ENCODE measurements at places on chromosomes 2 and 18.

DNA sequence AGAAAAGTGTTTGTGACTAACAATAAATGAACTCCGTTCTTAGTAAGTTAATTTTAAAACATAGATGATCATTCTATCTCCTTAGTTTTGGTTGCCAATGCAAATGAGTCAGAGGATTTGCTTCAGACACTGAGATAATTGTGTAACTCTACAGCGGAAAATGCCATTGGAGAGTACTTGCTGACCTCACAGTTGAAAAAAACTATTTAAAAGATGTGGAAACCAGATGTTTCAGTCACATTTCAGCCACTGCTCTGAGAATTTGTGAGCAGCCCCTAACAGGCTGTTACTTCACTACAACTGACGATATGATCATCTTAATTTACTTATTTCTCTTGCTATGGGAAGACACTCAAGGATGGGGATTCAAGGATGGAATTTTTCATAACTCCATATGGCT, at the start of gene TNFAIP6:
TSS of gene TNFAIP6 (plus strand) at position 234 of the 400 bp plus-strand sequence. CDS start at position 309, 75 bp downstream.
- no peak for DNase-seq

DNA sequence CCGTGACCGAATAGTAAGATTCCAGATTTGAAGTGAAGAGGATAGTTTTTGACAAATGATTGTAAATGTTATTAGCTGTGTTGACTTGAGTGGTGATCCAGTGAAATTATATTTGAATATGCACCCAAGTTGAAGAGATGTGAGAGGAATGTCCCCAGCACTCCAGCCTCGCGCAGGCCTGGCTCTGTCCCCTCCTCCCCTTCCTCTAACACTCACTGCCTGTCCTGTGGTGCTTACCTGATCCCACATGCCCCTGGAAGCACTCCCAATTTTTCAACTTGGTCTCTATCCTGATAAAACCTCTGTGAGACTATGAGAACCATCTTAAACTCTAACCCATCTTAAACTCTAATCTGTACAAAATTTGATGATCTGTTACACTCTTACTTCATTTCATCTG, 154.7 kb upstream of the LRP1B start:
- no peak for DNase-seq

- DNase-seq = no peak
These were observed 157.6 kb upstream of the NRP2 start for GRCh38 chr2:205524656-205525055.

- no peak for DNase-seq
These were observed 62.8 kb upstream of the RNF152 start for GRCh38 chr18:61955644-61956043.

GRCh38 chr2:85593023-85593422, 2.5 kb upstream of the RNF181 start:
- DNase-seq = no peak

DNA sequence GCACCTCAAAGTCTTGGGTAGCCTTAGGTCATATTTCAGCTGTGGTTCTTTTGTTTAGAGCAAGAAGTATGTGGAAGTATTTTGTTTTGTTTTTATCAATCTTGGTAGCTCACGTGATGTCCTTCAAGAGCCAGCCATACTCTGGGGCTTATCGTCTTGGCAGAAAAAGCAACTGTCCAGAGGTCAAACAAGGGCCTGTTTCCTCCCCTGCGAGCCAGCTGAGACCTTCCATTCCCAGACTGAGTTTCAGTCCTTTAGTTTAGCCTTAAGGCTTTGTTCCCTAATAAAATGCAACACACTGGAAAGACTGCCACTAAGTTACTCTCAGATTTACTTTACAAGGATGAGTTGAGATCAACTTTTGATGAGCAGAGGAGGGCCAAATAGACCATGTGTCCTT, 63.5 kb downstream of the TXNL1 start:
- DNase-seq = no peak

DNA sequence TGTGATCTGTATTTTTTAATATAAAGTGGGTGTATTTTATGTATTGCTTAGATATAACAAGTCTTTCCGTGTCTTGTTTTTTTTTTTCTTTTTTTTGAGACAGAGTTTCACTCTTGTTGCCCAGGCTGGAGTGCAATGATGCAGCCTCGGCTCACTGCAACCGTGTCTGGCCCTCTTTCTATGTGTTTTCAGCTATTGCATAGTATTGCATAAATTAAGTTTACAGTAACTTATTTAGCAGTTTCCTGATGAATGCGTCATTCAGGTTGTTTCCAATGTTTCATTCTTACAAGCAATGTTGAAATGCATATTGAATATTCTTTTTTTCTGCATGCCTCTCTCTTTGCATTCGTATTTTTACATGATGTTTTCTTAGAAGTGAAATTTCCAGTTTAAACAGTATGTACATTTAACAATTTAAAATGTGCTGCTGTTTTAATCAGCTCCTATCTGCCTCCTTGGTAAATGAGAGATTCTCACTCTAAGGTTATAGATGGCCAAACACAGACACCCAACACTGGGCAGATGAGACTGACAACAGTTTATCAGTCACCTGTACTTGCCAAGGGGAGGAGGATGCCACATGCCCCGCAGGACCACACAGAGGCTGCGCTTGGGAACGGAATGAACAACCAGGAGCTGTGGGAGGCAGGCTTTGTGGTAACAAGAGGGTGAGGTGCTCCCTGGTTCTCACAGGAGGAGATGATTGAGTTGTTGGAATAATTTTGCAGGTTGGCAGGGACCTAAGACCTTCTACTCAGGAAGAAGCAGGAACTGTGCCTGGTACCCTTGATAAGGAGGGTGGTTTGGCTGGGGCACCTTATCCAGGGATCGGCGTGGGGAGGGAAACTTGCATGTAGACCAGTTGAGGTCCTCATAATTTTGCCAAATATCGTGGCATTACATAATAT, 7.5 kb downstream of the SLC9A4 start:
- no peak for DNase-seq

DNA sequence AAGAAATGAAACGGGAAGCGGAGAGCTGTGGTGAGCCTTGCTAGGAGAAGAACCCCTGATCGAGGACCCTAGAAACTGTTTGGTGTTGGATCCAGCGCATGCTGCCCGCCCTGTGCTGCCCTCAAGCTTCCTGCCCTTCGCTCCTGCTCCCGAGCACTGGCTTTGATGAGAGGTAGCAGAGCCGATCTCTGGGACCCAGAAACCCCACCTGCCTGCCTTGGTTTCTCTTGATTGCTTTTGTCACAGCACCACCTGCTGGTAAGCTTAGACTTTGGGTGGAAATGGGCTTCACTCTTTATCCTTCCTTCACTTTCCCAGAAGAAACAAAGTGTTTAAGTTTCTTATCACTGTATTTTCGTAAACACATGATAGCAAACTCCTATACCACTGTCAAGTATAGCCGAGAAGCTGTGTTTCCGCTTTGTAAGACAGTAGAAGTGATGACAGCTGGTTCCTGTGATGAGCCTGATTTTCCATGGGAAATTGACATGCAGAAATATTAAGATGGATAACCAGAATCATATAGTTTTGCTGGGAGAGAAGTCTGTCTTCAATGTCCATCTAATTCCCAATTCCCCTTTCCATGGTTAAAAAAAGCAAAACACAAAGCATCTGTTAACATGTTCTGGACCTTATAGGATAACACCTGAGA, 267.4 kb downstream of the PHLPP1 start:
- DNase-seq = peak; percentile 23

GRCh38 chr2:98899041-98899702, 36.9 kb downstream of the CRACDL start:
- no peak for DNase-seq

GRCh38 chr18:74631623-74632350, 34.1 kb downstream of the ZNF407 start:
- no peak for DNase-seq

GRCh38 chr2:119022678-119023077, 80.7 kb downstream of the MARCO start:
- no peak for DNase-seq

GRCh38 chr2:230865307-230865765, 594 bp downstream of the ITM2C start:
- DNase-seq = no peak

DNA sequence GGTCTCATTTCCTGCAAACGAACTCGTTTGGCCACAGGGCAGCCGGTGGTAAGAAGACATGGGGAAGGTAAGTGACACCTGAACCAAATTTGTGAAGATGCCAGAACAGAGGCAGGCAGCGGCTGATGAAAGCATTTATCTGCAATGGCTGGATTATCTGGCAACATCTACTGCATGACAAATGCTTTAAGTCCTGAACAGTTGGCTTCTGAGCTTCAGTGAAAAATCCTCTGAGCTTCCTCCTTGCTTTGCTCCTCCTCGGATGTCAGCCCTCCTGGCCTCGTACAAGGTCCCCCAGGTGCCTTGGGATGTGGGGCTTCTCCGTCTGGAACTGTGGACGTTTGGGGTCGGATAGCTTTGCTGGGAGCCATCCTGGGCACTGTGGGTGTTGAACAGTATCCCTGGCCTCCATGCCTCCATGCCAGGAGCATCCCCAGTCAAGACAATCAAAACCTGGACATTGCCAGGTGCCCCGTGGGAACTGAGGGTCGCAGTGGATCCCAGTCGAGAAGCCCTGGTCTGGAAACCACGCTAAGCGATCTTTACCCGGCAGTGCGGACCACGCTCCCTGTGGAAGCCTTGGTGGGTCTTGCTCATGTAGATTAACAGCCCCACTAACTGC, 49.3 kb downstream of the KCNG2 start:
- no peak for DNase-seq

GRCh38 chr2:169172151-169172735, 102.9 kb downstream of the DHRS9 start:
- no peak for DNase-seq

- DNase-seq = no peak
These were observed 7.4 kb upstream of the CCNYL1 start for GRCh38 chr2:207704078-207704477.

GRCh38 chr2:8659092-8659734, 22.6 kb upstream of the ID2 start:
- DNase-seq = no peak

DNA sequence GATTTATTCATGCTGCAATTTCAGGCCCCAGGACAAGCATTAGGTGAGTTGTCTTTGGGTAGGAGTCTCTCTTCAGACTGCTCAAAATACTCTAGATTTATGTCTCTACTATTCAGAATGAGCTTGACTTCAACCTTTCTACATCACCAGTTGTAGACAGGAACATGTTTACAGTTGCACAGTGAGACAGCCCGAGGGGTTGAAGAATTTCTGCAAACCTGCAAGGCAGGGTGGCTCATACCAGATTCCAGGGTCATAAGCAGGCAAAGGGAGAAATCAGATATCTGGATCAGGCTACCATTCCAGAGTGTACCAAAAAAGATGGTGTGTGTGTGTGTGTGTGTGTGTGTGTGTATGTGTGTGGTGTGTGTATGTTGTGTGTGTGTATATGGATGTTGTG, 112.4 kb downstream of the SPP2 start:
- DNase-seq = no peak

Measured in 8988T (cell line).